Mesothelial cell of epicardium (in vitro differentiated cells): ENCODE measurements at places on chromosomes 5 and 9. TPM values are rescaled to one million over a fixed set of nuclear protein-coding genes. Genes with fewer than 3 reads are reported as not detected.

DNA sequence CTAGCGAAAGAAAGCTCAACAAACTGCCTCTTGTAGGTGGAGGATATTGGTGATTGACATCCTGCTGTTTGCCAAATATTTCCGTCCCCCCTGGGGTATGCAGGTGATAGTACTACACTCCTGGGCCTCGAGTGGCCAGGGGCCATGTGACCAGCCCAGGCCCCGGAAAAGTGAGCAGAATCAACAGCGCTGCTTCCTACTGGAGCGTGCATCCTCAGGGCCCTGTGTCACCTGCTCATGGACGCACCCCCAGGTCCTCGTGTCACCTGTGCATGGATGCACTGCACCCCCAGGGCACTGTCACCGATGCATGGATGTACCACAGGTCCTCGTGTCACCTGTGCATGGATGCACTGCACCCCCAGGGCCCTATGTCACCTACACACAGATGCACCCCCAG, 43.8 kb downstream of the ADAMTS16 start:
- no peak for DNase-seq

FAM151B gene
- 1.5 to 2.3 TPM (median 1.9 TPM) in 3 replicates for total RNA-seq

DNA sequence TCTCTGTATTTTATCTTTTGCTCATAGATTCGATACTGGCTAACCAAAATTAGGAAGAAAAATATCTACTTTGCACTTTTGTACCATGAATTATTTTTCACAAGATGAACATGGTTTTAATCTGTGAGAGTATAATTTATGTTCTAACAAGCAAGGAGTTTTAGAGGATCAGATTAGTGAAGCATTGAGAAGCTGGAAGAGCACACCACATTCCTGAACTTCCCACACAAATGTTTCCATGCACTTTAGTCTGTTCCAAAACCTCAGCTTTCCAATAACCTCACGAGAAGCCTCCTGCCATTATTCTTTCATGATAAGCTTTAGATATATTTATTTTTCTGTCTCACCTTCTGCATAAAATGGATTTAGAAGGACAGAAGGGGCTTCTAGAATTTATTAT, 98.7 kb upstream of the MPDZ start:
- DNase-seq: no peak

DNA sequence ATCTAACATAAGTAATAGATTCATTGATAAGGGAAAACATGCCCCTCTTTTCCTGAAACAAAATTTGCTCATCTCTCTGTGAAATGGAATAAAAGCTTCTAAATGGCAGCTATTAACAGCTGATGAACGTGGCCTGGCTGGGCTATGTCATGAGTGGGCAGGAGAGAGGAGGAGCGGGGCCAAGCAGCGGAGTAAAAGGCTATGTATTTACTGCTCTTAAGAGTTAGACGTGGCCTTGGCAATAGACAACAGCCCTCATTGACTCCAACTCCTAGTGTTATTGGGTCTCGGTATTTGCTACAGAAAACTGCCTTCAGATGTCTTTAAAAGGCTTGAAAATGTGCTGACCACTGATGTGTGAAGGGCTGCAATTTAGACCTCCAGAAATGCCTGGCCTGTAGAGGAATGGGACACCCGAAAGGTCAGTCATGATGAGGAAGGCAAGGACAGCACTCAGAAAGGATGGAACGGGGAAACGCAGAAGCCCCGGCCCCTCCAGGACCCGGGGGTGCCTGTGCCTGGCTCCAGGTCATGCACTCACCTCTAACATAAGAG, 116.8 kb downstream of the PDZD2 start:
- no peak for DNase-seq
